Stimulated activated CD4-positive, alpha-beta T cell treated with anti-CD3 and anti-CD28 coated beads, Interleukin-1b, Interleukin-23, amount 100 ng/mL, for 24 hours (primary cell): ENCODE measurements at places on chromosomes 7 and 10.

GRCh38 chr10:22133749-22134624 lies 83.8 kb downstream of the EBLN1 start:
- DNase-seq, result no peak

GRCh38 chr10:1577945-1578344 lies 159.4 kb downstream of the ADARB2 start:
- DNase-seq, result no peak

- no peak for DNase-seq
These were observed 52.7 kb upstream of the DKK1 start for GRCh38 chr10:52261362-52261761.

DNA sequence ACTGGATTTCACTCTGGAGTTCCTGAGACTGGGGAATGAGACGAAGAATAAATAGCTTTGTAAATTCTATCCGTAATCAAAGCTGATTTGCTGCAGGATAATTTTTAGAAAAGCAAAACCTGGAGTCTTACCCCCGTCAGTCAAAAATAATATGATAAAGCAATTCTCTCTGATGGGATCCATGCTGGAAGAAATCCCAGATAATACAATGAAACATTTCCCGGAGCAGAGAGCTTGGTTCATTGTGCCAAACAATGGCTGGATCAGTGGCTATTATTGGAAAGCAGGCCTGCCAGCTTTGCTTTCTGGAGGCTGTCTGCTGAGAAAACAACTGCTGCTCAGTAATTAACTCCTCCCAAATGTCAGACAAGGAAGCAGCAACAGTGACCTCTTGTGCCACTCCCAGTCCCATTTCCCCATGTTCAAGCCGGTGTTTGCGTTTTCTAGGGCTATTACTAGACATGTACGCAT lies 609.4 kb upstream of the PCDH15 start:
- no peak for DNase-seq

- DNase-seq, result no peak
These were observed 16.6 kb downstream of the TAS2R40 start for GRCh38 chr7:143238289-143238980.

GRCh38 chr10:73644015-73644743 lies 2.9 kb upstream of the MYOZ1 start:
- DNase-seq, result no peak

- no peak for DNase-seq
These were observed 90.0 kb downstream of the CXCL12 start for GRCh38 chr10:44294726-44295412.

DNA sequence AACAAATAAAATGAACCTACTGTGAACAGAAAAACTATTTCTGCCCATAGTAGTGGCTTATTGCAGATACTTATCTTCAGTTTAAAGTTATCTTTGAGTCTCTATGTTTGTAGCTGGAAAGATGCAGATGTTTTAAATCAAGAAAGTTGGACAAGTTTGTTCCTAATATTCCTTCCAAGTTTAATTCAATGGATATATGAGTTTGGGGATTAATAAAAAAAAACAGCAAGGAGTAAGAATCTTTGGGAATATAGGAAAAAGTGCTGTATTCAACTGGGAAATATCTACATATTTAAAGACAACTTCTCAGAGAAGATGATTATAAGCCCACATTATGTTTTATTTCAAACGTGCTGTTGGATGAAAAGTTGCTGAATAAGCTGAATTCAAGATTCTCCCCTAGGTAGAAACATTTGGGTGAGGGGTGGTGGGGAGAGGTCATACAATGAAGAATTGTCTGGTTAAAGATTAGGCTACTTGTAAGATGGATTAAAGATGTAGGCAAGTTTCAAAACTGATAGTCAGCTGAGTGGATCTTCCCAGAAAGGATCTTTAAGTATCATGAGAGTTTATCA lies 1135.2 kb downstream of the CNTNAP2 start:
- DNase-seq, result no peak

- no peak for DNase-seq
These were observed 12.6 kb downstream of the SCD start for GRCh38 chr10:100359529-100360150.

GRCh38 chr7:34123316-34123715 lies 218.0 kb downstream of the BMPER start:
- no peak for DNase-seq

GRCh38 chr7:139430443-139430842 lies 53.0 kb downstream of the KLRG2 start:
- DNase-seq, result no peak

- no peak for DNase-seq
These were observed 4.4 kb downstream of the RGS10 start for GRCh38 chr10:119537953-119538630.

GRCh38 chr7:141568227-141568626 lies 17.0 kb downstream of the AGK start:
- no peak for DNase-seq

DNA sequence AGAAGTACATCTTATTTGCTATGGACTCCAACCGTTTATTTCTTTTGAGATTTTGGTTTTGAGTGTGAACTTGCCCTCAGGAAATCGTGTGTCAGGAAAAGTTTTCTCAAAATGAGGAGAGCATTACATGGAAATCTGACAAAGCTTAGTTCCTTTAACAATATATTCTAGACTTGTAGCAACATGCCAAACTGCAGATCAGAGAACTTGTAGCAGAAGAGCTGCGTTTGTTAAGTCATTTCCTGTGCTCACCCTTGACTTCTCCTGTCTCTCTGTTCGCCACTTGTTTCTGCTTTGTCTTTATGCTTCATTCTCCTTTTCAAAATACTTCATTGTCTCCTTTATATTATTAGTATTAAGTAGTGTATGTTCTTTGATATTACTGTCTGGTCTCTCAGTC lies 116.6 kb upstream of the FOXP2 start:
- no peak for DNase-seq

DNA sequence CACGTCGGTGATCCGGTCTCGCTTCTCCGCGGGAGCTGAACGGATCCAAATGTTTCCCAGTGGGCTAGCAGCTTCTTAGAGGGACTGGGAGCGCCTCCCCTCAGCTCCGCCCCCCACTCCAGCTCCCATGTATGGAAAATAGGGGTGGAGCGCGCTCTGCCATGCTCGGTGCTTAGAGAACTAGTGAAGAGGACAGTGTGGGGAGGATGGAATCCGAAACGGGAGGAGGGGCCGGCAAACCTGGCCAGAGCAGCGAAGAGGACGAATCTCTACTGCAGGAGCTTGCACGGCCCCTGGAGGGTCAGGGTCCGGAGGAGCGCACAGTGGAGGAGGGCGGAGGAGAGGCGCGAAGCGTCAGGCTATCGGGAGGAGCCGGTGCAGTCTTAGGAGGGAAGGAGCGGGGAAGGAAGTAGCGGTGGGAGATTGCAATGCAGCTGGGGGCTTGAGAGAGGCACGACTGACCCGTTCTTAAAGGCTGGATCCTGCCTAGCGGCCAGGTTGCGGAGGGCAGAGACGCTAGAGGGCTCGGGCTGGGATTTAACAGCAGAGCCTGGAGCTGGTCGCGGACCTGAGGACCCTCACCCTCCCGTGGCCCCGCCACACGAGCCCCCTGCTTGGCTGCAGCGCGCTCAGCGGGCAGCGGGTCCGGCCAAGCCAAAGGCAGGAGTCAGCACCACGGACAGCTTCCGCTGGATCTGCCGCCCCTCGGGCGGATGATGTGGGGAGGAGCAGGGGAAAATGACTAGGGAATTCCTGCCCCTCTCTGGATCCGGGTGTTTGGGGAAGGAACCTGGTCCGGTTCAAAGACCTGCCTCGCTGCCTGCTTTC lies at the start of gene PRLHR:
Gene PRLHR, minus strand, starts transcription at position 51 of the 828 bp plus-strand sequence. CDS start 404 bp downstream, outside the sequence.
- DNase-seq, result no peak

DNA sequence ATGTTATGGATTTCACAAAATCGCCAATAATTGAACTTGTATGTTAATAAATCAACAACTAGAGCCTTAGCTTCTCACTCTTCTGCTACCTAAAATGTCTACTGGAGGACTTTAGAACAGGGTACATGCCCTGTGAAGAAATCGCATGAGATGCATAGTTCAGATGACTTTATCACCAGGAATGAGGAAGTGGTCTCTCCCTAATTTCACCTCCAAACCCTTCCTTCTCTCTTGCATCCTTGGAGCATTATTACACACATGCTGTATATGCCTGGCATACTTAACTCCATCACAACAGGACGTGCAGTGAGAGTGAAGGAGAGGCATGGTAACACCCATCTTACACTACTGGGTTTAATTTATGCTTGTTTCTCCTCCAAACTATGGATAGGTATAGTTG lies 27.8 kb downstream of the RHEB start:
- no peak for DNase-seq

- DNase-seq, result no peak
These were observed at the start of gene PCDH15 for GRCh38 chr10:54800741-54801421. Gene PCDH15, minus strand, starts transcription at chr10:54801231. Its CDS starts 136,969 bp downstream, at chr10:54664262.

DNA sequence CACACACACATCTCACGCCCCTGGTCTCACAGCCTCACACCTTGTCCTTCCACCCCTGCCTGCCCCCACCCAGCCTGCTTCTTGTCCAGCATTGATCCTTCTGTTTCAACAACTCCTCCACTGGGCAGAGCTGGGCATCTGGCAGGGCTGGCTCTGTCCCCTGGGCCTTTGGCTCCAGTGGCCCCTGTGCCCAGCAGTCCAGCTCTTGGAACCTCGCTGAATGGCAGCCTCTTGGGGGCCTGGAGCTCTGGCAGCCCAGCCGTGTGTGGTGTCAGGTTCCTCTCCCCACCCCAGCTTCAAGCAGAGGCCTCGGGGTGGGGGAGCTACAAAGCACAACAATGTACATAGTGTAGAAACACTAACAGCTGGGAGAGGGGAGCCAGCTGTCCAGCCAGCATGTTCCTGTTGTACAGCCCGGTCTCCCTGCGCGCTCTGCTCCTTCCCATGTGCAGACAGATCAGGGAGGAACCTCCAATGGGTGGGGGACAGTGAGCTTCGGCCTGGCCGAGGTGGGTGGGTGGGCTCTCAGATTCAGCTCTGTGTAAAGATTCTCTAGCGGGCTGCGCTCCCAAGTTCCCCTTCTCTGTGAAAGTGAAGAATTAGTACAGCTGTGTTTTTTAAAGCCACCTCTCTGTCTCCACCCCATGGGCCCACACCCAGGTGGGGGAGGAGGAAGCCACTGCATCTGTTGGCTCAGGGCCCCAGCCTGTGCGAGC lies 19.4 kb downstream of the ZMIZ2 start:
- DNase-seq, result no peak

DNA sequence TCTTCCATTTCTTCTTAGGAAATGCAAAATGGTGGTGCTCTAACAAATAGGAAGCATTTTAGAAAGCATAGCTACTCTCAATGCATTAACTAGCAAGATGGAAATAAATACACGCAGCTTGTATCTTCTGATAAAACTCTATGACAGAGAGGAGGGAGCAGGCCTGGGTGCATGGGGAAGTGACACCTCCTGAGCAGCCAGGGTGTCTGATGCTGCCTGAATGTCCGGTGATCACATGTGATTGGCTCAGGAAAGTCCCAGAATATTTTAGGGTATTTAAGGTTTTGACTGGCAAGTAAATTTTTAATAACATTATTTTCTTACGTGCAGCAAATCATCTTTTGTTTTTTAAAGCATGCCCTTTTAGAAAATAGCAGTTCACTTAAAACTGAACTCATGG lies 261.0 kb upstream of the KLF6 start:
- DNase-seq, result no peak

GRCh38 chr10:119724593-119725516 lies 995 bp upstream of the INPP5F start:
- DNase-seq, result no peak

GRCh38 chr10:73092830-73093229 lies 3.8 kb downstream of the P4HA1 start:
- no peak for DNase-seq

DNA sequence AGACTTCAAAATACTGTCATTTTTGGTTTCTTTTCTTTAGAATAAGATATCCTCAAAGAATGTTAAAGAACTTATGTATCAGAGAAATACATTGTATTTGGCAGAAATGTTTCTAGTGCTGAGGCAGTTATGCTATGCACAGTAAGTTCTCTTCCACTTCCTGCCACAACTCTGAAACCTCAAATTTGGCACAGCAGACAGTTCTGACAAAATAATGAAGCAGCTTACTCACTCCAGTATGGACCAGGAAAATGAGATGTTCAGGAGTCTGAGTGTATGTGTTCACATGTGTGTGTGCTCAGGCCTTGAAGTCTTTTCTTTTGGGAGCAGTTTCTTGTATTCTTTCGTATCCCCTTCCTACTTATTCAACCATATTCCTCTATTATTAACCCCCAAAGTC lies 197.0 kb upstream of the AGK start:
- DNase-seq, result no peak

- no peak for DNase-seq
These were observed 147.6 kb upstream of the TMEM168 start for GRCh38 chr7:112937651-112938415.

GRCh38 chr7:128672927-128673517 lies 930 bp downstream of the GARIN1A start:
- no peak for DNase-seq

DNA sequence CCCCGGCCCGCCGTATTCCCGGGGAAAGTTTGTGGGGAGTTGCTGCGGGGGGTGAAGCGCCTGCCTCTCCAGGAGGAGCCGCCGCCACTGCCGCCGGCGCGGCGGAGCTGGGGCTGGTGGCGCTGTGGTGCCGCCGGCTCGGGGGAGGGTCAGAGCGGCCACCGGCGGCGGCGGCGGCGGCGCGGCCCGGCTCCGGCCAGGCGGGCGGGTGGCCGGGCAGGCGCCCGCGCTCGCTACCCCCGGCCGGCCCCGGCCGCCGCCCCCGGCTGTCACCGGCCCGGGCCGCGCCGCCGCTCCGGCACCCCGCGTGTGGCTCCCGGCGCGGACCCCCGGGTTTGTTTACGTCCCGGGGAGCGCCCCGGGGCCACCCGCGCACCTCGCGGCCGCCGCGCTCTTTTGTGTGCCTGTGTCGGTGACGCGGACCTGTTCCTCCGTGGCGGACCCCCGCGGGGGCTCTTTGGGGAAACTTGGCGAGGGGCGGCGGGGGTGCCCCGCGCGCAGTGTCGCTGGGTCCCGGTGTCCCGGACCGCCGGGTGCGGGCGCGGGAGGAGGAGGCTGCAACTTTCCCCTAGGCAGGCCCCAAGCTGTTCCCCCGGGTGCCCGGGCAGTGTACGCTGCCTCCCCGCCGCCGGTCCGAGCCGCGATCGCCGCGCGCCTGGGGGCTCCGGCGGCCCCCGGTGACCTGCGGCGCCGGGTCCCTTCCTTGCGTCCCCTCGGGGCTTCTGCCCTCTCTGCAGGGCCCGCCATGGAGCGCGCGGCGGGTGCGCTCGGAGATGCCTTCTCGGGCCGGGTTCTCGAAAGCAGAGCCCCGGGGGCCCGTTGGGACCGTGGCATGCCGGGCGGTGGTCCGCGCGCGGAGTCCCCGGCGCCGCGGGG lies 593 bp upstream of the CUX1 start:
- peak; percentile 15 for DNase-seq

DNA sequence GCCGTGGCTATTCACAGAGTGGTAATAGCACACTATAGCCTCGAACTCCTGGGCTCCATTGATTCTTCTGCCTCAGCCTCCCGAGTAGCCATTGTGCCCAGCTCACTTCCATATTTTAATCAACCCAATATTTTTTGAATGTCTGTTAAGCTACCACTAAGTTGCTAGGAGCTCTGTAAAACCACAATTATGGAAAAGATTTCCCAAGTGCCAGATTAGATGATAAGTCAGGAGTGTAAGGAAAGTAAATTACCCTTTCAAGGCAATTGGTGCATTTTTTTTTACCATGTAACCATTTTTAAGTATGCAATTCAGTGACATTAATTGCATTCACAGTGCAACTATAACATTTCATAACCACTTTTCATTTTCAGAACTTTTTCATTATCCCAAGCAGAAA lies 87.5 kb upstream of the GATAD1 start:
- no peak for DNase-seq

GRCh38 chr10:78356291-78356900 lies 322.7 kb downstream of the RPS24 start:
- no peak for DNase-seq
